ENCODE measurements at places on chromosomes 13 and 19.
A peak's percentile ranks its signal among the peaks of the same experiment; 100 is the strongest.

GRCh38 chr19:56566904-56567273, 379 bp upstream of the ZNF470 start:
- DNase-seq: peak; percentile 72

DNA sequence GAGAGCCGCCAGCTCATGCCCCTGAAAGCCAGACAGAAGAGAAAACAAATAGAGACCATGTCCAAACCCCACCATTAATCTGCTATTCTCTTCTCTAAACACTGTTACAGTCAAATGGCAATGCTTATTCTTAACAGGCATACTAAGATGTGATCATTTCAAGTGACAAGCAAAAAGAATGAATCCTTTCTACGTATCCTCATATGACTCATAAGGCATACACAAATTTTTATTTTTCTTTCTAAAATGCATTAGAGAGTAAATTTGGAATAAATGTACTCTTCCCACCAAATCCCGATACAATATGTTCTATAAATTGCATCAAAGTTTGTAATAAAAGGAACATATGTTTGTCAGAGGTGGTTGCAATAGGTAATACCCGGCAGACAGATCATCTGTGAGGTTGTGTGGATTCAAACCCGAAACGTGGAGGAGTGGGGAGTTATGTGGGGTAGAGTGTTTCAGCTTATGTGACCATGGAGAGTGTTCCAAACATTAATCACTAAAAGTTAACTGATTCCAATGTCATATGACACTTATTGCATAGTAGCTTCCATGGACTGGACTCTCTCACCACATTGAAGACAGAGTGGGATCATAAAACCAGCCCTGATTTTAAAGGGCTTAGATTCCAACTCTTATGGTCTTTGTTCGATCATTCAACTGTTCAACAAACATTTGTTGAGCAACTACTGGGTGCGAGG, 213.1 kb downstream of the DCLK1 start:
- no peak for DNase-seq

DNA sequence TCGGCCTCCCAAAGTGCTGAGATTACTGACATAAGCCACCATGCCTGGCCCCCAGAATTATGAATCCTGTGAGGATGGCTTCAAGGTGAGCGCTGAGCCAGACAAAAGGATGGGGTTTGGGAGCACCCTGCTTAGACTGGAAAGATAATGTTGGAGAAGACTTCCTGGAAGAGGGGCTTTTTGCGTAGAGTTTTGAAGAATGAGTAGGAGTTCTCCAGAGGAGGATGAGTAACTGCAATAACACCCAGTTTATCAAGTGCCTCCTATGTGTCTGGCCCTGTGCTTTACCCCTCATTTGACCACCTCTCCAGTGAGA, 641 bp upstream of the GDF15 start:
- DNase-seq: no peak

- DNase-seq: no peak
Observed at GRCh38 chr13:36515466-36515865, 83.2 kb downstream of the CCNA1 start.

- peak; percentile 59 for DNase-seq
Observed at GRCh38 chr19:11091703-11092153, 2.5 kb downstream of the LDLR start.

GRCh38 chr19:47228937-47229675, 1.9 kb downstream of the BBC3 start:
- no peak for DNase-seq

DNA sequence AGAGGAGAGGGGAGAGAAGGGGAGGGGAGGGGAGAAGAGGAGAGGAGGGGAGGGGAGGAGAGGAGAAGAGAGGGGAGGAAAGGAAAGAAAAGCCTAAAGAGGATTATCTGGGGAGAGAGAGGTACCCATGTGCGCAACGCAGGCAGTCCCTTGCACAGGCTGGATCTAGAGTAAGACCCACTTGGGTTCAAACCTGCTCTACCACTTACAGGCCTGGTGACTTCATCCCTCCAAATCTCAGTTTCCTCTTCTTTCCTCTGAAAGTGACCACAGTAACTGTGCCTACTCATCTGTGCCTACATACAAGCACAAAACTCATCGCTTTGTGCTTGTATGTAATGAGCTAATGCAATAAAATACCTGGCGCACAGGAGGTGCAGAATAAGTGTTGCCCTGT, 732 bp upstream of the MAP1S start:
- DNase-seq: no peak

DNA sequence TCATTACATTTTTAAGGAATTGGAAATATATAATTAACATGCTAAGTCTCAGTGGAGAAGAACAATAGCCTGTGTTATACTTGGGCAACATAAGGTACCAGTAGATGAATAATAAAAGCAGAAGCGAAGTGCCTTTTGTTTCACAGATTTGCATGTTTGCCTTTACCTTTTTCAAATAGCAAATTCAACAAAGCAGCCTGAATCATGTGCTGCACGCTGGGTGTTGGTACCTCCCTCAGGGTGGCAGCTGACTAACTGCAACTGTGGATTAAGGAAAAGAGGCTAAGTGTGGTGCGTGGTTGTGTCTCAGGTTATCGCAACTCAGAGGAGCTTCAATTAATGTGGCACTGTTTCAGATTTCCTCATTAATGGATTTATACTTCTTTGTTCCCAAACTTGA, 189.0 kb downstream of the LMO7 start:
- no peak for DNase-seq

- DNase-seq: no peak
Observed at GRCh38 chr13:28099396-28100149, 803 bp downstream of the FLT3 start.

GRCh38 chr19:52541608-52542007, 14.1 kb downstream of the ZNF808 start:
- DNase-seq: no peak

DNA sequence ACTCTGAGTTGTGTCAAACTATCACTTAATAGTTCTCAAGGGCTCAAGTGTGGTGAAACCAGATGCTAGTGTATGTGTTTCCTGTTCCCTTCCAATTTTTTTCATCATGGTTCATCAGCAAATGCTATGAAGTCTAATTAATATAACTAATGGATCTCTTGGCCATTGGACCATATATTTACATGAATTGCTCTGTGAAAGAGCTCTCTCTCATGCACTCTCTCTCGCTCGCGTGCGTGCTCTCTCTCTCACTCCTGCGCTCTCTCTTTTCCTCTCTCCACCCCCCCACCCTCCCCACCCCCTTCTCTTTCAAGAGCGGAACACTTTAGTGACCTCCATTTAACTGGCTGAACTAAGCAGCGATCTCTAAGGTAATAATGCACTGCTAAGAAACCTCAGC, 547.0 kb upstream of the GPC6 start:
- DNase-seq: no peak

GRCh38 chr13:44667943-44668342, 91.8 kb upstream of the TSC22D1 start:
- DNase-seq: no peak

Data from psoas muscle (tissue), 8 donors.